ENCODE measurements at places on chromosomes 12 and 14.
A peak's percentile ranks its signal among the peaks of the same experiment; 100 is the strongest.

DNA sequence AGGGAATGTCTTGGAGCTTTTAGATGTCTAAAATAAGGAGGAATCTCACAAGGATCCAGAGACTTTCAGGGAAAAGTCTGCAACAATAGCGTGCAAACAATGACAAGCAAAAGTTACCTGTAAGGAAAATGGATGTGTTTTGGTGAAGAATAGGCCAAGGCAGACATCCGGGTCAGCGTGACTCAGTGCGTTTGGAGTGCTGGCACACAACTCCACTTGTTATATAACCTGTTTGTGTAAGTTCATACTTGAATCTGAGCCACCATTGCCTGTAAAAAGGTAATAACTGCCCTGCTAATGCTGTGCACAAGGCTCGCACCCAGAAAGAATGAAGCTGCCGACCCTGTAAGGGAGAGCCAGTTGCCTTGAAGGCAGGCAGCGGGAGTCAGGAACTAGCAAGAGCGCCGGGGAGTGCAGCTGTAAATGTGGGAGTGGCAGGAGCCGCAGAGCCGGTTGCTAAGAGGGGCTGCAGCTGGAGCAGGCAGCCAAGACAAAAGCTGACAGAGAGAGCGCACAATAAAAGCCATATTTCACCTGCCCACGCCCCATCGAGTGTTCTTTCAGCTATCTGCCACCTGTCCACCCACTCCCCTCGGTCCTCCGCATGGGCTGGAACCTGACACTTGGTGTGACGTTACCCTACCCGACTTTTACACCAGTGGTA lies 638.5 kb upstream of the MIS18BP1 start:
- DNase-seq: no peak

DNA sequence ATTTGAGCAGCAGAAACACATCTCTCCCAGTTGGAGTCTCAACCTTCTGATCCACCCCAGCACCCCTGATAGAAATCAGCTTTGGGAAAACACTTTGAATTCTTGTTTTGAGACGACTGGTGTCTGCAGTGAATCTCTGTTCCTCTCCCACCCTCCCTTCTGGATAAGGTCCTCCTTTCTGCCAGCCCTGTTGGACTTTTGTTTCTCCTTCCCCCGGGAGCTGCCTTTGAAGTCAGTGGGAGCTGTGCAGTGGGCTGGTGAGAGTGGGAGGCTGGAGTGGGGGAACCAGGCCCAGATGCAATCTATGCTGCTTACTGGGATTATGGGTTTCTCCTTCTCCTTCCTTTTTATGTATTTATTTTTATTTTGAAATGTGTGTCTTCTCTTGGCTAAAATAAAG lies 49.0 kb downstream of the FLRT2 start:
- DNase-seq: no peak

DNA sequence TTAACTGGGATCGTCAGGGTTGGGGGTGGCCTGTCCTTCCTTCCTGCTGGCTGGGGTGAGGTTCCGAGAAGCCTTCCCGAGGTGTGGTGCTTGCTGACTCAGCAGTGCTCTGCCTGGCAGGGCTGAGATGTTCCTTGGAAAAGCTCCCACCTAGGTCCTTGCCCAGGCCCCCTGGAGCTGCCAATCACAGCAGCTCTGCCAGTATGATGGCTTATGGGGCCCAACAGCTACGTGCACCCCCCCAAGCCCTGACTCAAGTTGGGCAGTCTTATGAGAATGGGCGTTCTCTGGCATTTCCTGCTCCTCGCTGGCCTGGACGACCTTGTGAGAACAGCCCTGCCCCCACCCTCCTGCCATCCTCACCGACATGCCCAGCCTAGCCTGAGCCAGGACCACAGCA lies 292.2 kb upstream of the CRY1 start:
- no peak for DNase-seq

DNA sequence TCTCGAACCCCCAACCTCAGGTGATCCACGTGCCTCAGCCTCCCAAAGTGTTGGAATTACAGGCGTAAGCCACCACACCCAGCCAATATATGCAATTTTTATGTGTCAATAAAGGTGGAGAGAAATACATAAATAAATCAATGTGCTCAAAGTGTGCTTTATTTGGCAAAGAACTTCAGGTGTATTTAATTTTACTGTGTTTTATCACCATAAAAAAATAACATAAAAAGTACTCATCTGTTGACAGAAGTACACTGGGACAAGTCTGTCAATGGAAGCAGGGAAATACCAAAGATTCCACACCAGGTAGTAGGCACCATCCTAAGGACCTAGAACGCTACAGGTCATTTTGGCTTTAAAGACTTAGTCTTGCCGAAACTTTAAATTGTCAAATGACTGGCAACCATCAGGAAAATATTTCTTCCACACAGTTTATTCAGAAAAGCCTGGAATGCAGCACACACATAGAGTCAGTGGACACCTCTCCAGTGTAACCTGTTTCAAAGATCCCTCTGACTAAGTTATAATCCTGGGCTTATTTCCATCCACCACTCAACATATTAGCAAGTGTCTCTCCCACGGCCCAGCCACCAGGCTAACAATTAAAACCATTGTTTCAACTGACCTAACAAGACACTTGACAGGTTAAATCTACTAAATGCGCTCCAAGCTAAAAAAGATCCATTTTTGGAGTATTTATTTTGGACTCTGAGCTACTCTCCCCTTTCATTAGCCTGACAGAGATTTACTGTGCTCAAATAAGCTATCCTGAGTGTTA lies 4.2 kb downstream of the ERO1A start:
- DNase-seq: no peak

DNA sequence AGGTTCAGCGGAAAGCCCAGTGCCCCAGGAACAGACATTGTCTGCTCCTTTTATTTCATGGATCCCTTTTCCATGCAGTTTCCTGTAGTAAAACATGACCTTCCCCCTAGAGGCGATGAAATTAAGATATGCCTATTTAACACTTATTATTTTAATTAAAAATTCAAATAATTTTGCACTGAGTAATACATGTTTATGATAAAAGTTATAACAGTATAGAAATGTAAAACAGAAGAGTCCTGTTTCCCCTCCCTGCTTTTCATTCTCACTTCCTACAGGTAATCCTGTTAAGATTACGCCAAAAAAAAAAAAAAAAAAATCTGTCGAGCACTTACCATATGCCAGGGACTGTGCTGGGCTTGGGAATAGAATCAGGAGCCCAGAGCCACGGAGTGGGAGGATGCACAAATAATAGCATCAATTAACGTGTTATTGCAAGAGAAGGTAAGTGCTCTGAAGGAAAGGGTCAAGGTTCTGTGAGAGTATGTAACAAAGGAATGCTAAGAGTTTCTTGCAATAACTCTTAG lies 830 bp upstream of the LPCAT3 start:
- DNase-seq: no peak

DNA sequence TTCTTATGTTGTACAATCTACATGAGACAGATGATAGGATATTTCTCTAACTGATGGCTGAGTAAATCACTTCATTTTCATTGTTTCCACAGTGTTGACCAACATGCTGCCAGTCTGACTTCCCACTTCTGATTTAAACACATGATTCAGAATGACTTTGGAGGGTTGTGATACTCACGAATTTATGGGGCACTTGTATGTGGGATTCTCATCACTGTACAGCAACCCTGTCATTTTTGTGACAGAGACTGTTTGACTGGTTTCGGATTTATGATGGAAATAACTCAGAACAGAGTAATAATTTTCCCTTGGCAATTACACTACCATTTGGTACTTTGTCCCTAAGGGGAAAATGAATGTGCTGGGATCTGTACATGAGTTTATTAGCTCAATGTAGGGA lies 333.8 kb downstream of the TRHDE start:
- no peak for DNase-seq

- no peak for DNase-seq
Observed at GRCh38 chr12:97425802-97426491, 36.7 kb upstream of the RMST start.

- no peak for DNase-seq
Observed at GRCh38 chr14:75426332-75427125, 1.3 kb upstream of the JDP2 start.

DNA sequence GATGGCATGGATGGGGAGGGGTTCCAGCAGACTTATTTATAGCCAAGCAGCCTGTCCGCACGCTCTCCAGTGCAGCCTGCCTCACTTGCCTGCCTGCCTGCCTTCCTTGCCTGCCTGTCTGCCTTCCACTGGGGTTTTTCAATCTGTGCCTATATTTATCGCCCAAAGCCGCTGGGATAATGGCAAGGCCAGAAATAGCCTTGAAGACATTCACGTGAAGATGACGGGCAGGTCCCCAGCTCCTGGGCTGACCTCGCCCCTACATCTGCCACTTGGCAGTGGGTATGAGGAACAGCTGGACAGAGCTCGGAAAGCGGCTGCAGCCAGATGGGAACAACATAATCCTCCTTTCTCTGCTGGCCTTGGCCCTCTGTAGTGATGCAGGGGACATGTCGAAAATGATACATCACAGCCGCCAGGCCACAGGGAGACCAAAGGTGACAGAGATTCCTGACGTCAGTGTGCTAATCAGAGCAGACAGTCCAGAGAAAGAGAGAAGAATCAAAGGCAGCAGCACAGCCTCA lies 53.3 kb downstream of the PITPNM2 start:
- DNase-seq: no peak

- DNase-seq: no peak
Observed at GRCh38 chr14:95063391-95063790, 93.9 kb downstream of the DICER1 start.

DNA sequence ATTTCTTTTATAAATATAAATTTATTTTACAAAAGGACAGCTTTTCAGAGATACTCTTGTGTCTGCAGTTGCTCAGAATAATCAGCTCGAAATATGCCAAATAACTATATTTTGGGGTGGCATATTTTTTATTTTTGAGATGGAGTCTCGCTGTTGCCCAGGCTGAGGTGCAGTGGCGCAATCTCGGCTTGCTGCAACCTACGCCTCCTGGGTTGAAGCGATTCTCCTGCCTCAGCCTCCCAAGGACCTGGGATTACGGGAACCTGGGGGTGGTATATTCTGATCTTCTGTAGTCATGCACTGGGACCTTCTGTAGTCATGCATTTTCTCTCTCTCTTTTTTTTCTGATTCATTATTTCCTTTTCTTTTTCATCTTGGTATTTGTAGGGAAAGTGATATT lies 135.0 kb upstream of the AMIGO2 start:
- DNase-seq: peak; percentile 47

DNA sequence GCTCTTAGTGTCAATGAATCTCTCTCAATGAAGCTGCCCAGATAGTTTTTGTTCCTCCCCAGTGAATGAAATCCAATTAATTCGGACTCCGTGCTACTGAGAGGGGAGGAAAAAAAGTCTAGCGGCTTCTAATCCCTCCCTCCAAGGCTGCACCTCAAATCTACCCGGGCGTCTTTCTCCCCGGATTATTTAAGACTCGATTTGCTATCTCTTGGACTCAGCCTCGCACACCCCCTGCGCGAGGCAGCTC lies 134 bp downstream of the DUSP6 start:
- no peak for DNase-seq

GRCh38 chr14:34172173-34172451 lies 221.2 kb upstream of the EGLN3 start:
- DNase-seq: no peak

GRCh38 chr12:78886719-78887407 lies 22.3 kb downstream of the SYT1 start:
- no peak for DNase-seq

DNA sequence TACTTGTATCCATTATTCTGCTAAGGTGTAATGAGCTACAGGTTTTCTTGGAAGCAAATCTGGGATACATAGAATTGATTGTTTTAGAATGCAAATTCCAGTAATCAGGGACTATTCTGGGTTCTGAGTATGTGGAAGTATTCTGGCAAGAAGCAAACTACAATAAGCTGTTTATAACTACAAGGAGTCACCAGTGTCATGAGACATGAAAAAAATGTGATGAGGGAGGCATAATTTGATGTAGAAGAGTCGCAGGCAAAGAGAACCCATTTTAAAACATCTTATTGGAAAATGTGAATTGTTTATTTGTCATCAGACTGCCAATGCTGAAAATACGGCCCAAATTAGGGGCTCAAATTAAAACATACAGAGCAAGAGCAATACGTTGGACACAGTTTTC lies 321.8 kb upstream of the E2F7 start:
- no peak for DNase-seq

GRCh38 chr12:118190266-118190665 lies 54.3 kb downstream of the PEBP1 start:
- DNase-seq: no peak

DNA sequence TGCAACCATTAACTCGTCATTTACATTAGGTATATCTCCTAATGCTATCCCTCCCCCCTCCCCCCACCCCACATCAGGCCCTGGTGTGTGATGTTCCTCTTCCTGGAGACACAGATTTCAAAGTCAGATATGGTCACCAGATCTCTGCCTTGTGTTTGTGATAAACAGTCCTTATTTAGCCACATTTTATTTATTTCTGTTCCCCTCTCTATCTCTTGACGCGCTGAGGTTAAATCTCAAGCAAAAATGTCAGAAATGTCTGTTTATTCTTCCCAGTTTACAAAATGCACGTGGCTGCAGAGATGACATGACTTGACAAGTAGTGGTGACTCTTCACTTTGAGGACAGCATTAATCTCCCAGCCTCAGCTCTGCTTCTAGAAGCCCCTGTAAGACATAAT lies 11.5 kb upstream of the RASSF3 start:
- no peak for DNase-seq

- no peak for DNase-seq
Observed at GRCh38 chr12:21989819-21990412, 48.7 kb upstream of the ABCC9 start.

DNA sequence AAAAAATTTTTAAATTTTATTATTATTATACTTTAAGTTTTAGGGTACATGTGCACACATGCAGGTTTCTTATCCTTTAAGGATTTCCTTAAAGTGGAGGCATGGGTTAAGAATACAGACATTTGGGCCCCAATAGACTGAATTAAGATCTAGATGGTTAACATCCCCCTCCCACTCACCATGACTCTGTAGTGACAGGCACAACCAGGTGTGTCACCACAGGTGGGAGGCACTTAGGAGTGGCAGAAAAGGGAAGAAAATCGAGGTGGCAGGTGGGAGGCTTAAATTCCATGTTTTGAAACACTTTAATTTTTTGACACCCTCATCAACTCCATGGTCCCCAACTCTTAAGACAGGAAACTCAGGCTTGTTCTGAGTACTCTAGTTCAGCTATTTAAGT lies 37.6 kb upstream of the GRIP1 start:
- no peak for DNase-seq

DNA sequence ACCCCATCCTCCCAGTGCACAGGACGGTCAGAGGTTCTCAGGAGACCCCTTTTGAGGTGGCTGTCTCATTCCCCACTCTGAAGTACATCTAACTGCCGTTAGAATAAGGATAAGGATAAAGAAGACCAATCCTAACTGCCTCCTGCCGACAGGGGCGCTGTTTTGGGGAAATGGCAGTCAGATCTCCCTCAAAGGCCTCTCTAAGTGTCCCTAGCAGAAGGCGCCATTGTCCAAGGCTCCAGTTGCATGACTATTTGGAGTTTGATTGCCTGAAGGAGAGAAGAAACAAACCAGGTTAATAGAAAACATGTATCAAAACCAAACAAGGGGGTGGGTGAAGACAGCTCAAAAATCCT lies 29.1 kb upstream of the KLRB1 start:
- no peak for DNase-seq

All from CD4-positive, alpha-beta T cell treated with Interleukin-6 for 4 hours (primary cell).